Vagina (tissue), 2 donors: ENCODE measurements at places on chromosomes 6 and 20.
A peak's percentile ranks its signal among the peaks of the same experiment; 100 is the strongest.

DNA sequence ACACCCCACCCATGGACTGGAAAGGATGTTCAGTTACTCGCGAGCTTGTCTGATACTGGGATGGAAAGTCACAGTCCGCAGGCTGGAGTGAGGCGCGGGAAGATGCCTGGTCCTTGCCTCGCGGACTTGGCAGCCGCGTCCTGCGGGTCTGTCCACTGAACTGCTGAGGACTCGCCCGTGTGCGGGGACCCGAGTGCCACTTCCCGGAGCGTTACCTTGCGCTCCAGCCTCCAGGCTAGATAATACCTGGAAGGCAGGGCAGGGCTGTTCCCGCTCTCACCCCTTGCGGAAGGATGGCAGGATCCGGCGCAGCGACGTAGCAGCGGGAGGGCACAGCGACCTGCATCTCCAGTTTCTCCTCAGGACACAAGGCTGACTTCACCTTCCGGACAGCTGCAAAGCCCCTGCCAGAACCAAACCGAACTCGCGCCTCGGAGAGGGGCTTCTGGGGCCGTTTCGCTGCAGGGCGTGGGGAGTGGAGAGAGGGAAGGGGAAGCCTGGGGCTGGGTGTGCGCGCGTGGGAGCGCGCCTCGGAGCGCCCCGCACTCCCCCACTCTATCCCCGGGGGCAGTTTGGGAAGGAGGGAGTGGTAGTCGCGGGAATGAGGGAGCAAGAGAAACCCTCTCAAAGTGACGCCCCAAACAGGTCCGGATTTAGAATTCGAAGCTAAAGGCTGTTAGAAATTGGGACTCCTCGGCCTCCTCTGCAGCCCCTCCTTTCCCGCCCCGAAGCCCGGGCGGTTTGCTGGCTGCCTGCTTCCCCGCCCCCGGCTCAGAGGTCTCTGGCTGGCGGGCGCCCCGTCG lies at the start of gene KCNQ5:
TSS of gene KCNQ5 (plus strand) at position 774 of the 803 bp plus-strand sequence.
- DNase-seq: no peak

GRCh38 chr20:41865938-41866337 lies 247.8 kb upstream of the CHD6 start:
- no peak for DNase-seq

GRCh38 chr20:675453-676314 lies at the start of gene SCRT2:
SCRT2 (minus strand) TSS chr20:675802; CDS start chr20:675601, 201 bp downstream.
- no peak for DNase-seq

- no peak for DNase-seq
Observed at GRCh38 chr6:110567957-110568696, 91.7 kb upstream of the SLC22A16 start.

- DNase-seq: no peak
Observed at GRCh38 chr20:47876311-47877088, 91.2 kb upstream of the SULF2 start.

DNA sequence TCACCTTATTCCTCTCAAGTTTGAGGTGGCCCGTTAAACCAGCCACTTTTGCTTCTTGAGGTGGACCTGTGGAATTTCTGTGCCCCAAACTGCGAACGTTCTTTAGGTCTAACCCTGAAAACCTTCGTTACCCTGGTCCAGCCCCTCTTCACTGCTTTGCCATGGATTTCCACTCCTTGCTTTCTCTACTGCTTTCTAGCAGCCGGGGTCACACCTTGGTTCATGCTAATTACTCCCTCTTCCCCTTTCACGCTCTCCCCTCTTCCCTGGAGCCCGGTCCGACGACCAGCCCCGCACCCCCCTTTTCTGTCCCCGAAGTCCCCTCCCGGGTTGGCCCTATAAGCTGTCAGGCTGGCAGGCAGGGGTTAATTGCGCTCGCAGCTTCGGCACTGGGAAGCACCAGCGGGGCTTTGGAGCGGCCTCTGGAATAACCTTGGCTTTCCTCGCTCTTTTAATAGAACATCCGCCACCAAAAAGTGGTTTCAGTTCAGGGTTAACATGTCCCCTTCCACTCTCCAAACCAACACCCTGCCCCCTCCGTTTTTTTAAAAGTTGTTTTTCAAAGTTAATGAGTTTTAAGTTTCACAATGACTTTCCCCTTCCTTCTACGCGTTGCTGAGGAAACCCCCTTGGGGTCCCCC lies 1.4 kb upstream of the HIVEP1 start:
- peak; percentile 96 for DNase-seq

DNA sequence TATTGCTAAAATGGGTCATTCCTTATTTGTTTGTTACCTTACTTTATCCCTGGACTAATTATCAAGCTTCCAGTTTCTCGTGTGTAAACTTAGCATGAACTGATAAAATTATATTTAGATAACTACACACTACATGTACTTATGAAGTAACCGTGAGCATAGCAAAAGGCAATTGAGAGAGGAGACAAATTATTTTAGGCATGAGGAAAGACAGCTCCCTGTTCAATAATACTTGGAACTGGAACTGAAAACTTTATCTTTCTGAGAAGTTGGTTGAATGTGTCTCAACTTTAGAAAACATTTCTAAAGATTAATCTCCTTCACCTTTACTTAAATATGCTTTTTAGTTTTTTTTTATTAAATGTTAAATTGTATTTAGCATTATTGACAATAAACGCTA lies 11.4 kb downstream of the CRISP3 start:
- no peak for DNase-seq
